ENCODE measurements at places on chromosomes 2 and 18.

DNA sequence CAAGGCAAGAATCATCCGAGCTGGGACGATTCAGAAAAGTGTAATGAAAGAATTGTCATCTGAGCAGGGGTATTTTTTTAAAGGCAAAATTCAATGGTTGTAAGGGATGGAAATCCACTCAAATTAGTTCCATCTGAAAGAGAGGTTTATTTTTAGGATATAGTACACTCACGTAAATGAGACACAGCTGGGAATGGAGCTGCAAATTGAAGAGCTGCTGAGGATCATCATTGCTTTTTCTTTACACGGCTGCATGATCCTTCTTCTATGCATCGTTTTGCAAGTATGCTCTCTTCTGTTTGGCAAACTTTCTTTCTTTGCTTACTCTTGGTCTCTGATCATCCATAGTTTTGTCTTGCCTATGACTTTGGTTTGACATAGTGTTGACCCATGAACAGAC is 27.4 kb upstream of the CUL3 start:
- no peak for DNase-seq

DNA sequence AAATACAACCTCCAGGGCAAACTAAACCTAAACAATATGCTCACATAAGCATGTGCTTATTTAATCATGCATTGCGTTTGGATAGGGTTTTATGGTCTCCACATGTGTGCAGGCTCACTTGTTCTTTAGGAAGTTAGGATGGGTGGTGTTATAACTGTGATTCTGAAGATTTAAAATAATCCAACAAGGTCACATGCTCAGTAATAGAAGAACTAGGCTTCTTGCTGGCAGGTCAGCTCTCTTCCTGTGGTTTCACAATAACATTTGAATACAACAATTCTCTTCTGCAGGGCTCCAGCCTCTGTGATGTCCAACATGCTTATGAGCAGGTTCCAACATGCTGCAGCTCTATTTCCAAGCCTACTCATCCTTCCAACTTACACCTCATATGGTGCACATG is 84.0 kb downstream of the MYL12B start:
- DNase-seq: no peak

- no peak for DNase-seq
Observed at GRCh38 chr2:58035352-58035751, 11.3 kb upstream of the VRK2 start.

DNA sequence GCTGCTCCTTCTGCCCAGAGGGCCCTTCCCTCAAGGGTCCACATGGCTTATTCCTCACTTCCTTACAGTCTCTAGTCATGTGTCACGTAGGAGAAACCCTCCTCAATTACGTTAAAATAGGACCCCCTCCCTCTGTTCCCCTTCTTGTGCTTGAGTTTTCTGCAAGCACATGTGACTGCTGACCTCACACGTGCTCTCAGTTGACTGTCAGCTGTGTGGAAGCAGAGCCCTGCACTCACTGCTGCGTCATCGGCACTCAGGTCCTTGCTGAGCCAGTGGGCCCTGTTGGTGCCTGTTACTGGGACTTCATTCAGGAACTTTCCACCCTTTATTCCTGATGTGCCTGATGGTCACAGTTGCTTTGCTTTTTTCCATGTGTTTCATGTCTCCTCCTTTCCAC is 11.1 kb downstream of the ATG16L1 start:
- no peak for DNase-seq

DNA sequence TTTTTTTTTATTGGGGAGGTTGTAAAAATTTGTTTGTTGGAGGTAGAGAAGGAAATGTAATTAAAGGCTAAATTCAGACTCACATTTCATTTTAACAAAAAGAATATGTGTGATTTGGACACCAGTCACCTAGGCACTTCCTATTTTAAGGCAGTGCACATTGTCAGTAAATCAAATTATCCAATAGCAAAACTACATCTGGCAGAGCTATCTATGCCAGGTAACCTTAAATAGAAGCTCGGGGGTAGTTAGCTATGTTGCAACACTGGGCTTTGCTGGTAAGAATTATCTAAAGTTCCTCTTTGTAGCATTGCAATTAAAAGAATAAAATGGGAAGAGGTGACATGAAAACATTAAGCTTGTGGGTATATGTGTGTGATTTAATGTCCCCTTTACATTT is 1064.4 kb upstream of the ZEB2 start:
- DNase-seq: no peak

GRCh38 chr18:32280188-32280783 is 90.4 kb downstream of the MEP1B start:
- DNase-seq: no peak

GRCh38 chr2:204982303-204982702 is 437.0 kb downstream of the PARD3B start:
- DNase-seq: no peak

DNA sequence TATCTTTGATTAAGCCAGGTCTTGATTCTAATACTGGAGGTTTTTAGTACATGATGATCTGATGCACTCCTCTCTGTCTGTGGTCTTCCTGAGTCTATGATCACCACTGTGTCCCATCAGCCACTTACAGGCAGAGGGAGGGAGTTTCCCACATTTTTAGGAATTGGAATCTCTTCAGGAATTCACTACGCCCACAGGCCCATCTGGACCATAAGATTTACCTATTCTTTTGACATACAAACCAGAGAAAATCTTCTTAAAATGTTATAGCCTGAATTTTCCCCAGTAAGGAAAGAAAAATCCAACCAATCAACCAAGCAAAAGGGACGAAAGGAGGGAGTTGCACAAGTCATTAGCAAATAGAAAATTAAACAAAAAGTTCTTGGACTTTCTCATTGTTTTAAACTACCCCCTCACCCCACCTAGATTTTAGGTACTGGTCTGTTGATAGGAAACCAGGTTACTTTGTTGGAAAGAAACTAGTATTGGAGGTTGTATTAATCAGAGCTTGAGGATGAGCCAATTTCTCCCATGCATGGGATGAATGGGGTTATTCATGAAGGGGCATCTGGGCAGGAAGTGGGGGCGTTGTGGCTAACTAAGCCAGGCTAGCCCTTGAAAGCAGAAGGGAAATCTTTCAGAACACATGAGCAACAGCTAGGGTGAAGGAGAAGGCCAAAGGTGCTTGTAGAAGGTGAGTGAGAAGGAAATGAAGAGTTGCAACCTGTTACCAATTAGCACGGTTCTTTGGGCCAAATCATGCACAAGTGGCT is 328.2 kb upstream of the MEX3C start:
- DNase-seq: no peak

GRCh38 chr2:30255026-30255425 is 23.7 kb downstream of the LBH start:
- DNase-seq: peak; percentile 62

DNA sequence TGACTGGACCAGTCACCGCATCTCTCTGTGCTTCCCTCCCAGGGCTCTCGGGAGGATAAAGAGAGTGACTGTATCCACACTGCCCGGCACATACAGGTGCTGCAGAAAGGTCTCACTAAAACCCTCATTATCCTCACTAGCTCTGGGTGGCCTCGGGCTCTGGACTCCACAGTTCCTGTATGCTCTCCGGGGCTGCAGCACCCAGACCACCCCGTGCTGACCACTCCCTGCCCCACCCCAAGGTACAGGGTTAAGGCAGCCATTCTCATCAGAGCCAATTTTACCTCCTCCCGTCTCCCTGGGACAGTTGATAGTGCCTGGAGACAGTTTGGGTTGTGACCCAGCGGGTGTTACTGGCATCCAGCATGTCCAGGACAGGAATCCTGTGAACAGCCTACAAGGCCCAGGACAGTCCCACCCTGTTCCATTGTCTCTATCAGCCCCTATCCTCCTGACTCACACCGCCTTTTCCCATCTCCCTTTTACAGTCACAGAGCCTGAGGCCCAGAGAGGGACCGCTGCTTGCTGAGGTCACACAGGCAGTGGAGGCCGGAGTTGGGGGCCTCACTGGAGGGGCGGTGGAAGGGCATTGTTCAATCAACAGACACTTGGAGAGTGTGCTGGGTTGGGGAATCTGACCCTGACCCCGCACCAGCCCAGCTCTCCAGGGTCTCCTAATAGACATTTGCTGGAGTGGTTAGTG is 1.7 kb downstream of the ZAP70 start:
- DNase-seq: no peak

DNA sequence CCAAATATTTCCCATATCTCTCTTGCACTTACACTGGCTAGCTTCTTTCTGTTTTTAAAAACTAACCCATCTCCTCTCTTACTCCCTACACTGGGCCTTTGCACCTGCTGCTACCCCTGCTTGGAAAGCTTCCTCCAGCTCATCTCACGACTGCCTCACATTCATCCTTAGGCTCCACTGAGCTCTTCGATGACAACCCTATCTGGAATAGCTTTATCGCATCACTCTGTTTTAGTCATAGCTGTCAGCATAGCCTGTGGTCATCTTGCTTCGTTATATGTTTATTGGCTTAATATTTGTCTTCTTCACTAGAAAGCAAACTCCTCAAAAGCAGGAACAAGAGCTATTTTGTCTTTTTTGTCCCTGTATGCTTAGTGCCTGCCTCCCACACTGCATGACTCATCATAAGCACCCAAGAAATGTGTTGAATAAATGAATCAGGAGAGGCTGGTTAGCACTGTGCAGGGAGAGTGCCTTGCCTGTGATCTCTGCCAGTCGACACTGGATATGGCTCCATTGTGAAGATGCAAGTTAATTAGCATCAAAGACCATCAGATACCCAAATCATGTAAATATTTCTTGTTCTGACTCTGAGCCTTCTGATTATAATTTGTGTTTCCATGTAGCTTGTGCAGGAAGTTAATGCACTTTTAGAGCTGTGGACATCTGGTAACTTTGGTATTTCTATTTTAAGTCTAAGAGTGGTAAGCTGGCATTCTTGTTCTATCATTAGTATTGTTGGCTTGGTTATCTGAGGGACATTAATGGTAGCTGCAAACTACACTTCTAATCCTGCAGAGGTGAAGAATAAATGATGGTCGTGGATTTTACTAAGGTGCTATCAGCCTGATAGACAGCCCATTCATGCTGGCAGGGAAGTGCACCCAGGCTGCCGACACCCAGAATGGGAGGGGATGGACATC is 10.3 kb upstream of the DYTN start:
- no peak for DNase-seq

DNA sequence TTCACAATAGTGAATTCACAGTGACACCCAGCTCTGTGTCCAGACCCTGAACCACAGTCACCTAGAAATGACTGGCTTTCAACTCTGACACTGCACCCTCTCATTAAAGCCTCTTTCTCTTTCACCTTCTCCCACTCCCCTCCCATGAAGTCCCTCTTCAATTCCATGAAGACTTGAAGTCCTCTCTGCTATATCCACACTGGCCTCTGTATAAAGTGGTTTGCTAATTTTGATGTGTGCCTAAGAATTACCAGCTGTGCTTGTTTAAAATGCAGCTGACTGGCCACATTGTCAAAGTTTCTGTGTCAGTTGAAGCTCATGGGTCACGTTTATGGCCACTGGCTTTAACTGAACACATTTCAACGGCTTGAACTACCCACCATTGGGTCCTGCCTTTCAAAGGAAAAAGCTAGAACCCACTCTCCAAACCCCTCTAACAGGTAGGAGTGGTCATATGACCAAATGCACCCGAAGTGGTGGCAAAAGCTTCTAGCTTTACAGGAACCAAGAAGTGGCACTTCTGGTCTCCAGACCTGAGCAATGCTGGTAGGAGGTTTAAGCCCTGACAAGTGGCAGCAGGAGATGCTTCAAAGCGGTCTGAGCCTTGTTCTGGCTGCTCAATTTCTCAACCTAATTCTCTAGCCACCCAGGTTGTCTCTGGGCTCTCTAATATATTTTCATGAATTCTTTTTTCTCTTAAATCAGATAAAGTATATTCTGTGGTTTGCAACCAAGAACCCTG is 34.2 kb downstream of the B4GALT6 start:
- DNase-seq: no peak

- no peak for DNase-seq
Observed at GRCh38 chr2:174004905-174005605, 39.9 kb upstream of the SP3 start.

GRCh38 chr18:30682672-30683071 is 359.9 kb downstream of the DSC3 start:
- DNase-seq: no peak

- DNase-seq: no peak
Observed at GRCh38 chr2:138564586-138565229, 63.1 kb downstream of the SPOPL start.

DNA sequence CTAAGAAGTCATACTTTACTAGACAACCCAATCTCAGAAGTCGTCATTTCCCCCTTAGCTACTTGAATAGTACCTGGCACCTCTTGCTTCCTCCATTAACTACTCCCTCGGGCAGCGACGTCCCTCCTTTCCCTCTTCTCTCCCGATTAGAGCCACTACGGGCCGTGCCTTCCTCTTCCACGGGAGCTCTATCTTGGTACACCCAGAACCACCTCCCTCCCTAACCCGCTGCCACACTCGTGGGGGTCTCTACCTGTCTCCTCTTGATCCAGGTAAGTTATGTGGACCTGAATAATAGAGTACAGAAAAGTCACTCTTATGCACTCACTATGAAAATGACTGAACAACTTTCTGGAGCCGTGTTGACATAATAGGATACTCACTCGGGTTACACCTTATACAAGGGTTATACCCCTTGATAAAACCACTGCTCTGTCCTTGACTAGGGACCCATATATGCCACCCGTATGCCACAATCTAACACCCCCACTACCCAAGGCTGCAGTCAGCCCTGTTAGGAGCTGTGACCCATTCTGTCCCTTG is 595 bp upstream of the HDHD2 start:
- DNase-seq: no peak

DNA sequence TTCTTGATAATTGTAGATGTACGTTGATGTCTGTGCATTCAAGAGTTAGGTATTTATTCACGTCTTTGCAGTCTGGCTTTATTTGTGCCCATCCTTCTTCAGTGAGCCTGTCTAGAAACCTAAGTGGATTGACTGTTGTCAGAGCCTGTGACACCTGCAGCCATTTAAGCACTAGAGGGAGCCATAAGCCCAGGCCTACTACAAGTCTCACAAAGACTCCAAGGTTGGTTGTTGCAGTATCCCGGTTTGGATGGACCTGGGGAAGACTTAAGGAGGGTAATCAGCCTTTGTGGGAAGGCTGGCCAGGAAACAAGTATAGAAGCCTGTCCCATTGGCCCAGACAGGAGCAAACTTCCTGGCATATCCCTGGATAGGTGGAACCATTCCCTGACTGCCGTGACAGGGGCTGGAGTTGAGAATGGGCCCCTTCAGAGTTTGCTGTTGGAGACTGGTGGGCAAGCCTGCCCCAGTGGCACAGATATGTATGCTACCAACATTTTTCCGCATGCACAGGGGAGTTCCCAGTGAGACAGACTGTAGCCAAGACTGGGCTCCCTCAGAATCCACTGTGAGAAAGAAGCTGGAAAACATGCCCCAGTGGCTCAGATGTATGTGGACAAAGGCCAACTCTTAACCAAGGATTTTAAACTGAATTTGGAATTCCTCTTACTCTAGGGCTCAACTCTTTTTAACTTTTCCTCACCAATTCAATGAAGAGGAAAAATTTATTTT is 9.3 kb upstream of the LRRC30 start:
- DNase-seq: no peak

GRCh38 chr2:15050483-15050882 is 418.0 kb downstream of the LRATD1 start:
- no peak for DNase-seq

- no peak for DNase-seq
Observed at GRCh38 chr2:54456612-54457322, 640 bp downstream of the SPTBN1 start.

Measured in coronary artery (tissue), 2 donors.